CD4-positive, alpha-beta T cell treated with Interleukin-4 for 4 hours (primary cell): ENCODE measurements at places on chromosomes 1 and 21.

DNA sequence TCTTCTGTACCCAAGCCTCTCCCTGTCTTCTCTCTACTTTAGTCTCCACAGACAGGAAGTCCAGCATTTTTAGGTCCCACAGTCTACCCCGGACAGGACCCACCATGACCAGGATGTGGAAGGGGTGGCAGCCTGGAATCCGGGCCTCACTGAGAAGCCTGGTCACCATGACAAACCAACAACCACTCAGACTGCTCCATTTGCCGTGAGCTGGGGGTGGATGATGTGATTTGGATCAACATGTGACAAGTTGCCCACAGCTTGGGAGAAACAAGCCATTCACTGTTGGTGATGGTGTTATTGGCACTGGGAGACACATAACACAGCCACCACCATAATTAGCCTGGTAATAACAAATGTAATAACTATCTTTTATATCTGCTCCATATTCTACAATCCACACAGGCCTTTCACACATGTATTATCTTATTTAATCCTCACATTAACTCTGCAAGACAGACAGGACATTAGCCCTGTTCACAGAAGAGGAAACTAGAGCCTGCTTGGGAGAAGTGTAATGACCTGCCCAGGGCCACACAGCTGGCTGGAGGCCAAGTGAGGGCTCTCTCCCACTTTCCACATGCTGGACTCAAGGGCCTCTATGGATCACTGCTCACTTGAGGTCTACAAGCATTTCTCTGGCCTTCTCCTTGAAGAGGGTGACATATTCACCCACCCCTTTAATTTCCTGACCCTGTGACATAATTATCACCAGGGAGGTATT is 22.9 kb downstream of the MEF2D start:
- DNase-seq, result no peak

DNA sequence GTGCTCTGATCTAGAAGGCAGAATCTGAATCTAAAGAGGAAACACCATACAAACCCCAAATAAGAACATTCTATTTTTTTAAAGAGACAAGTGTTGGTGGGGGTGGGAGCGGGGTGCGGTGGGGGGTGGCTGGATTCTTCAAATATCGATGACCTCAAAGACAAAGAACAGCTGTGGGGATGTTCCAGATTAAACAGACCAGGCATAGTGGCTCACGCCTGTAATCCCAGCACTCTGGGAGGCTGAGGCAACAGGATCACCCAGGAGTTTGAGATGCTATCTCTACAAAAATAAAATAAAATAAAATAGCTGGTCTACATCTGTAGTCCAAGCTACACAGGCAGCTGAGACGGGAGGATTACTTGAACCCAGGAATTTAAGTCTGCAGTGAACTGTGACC is 5.0 kb downstream of the ATP1A4 start:
- DNase-seq, result no peak

- DNase-seq, result no peak
Measured at GRCh38 chr1:113396585-113396984, 6.3 kb downstream of the MAGI3 start.

- DNase-seq, result no peak
Measured at GRCh38 chr1:62951428-62951827, 167.5 kb downstream of the ATG4C start.

DNA sequence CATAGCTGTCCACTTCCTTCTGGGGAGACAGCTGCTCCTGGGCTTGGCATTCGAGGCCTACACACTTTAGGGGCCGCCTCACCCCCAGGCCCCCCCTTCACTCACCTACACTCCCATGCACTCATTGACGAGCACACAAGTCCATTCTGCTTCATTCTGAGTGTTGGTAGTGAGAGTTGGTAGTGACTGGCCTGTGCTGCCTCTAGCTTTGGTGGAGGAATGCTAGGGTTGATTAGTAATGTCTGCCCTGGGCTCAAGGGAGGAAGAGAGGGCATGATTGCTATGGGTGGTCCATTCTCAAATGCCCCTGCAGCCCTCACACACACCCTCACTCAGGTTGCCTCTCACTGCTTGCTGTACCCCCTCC is 30.4 kb downstream of the TRIM11 start:
- DNase-seq, result no peak

- DNase-seq, result no peak
Measured at GRCh38 chr21:30408782-30409494, 13.1 kb downstream of the KRTAP13-1 start.

DNA sequence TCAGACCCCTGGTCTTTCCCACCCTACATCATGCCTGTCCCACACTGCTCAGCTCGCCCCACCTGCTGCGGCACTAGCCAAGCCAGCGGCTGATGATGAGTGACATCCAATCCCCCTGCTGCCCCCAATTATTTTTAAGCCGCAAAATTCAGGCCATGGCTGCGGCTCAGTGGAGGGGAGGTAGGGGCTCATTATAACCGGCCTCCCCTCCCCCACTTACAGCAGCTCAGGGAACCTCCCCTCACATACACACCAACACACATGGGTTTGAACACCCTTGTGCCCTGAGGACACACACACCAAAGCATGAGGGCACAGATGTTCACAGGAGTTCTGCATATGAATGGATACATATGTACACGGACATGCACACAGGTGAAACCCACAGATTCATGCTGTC is 5.3 kb downstream of the ADGRB2 start:
- no peak for DNase-seq

DNA sequence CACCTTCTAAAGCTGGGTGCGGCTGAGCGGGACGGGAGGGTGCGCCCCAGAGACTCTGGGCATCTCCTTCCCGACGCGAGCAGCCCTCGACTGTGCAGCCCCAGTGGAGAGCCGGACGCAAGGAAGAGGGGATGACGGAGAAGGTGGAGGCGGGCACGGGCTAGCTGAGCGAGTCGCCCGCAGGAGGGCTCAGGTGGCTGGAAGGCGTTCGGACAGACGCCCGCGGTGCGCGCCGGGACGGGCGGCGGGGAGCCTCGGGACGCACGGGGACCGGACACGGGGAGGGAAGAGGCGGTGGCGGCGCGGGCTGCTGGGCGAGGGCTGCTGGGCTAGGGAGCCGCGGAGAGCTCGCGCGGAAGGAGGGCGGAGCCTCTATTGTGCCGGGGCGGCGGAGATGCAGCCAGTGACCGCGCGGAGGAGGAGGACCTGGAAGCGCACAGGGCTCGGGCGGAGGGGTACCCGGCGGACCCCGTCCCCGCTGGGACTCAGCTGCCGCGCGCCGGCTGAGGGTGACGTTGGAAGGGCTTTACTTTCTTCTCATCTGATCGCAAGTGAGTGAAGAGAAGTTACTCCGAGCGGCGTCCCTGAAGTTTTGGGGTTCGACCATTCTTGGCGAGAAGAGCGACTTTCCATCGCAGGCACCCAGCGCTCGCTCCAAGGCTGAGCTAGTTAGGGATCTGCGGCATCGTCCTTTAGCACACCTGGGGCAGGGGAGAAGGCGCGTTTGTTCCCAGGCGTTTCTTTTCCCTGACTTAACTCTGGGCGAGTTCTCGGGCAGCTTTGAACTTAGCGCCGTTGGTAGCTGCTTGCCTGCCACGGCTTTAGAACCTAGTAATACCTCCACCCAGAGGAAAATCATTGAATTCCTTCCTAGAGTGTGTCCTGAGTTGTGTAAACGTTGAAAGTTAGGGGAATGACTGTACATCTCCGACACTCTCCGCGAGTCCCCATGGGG is at the start of gene OLFML2B:
TSS of gene OLFML2B (minus strand) at position 323 of the 955 bp plus-strand sequence. CDS start 439 bp downstream, outside the sequence.
- peak; percentile 17 for DNase-seq

- DNase-seq, result no peak
Measured at GRCh38 chr1:1907098-1907736, 7.8 kb upstream of the CALML6 start.

- DNase-seq, result no peak
Measured at GRCh38 chr1:199269241-199269640, 630.4 kb downstream of the PTPRC start.

DNA sequence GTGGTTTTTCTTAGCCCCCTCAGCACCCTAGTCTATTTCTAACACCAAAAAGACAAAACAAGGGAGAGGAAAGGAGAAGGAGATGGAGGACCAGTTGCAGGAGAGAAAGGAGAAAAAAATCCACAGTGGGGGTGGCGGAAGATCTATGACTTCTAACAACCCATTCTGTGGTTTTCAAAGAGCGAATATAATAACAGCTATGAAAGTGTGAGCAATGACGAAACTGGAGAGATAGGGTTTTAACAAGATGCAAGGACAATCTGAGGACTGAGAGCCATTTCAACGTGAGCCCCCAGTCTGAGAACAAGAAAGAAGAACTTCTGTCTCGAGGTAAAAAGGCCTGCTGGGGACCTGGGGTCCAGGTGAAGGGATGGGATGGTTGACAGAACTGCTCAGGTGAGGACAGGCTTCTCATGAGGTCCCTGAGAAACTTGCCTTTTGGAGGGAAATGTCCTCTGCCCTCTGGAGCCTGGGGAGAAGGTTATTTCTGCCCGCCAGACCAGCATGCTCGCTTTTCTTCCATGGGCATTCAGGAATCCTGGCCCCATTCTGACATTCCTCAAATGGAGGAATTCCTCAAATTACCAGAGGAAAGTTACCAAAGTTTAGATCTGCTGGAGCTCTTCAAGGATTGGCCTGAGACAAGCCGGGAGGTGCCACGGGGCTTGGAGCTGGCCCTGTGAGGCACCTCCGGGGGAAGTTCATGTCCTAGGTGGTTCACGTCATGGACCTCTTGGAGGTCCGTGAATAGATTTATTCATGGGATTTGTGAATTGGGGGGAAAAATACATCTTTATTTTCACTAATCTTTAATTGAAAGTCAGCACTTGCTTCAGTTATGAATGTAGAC is at the start of gene CD160:
TSS of gene CD160 (plus strand) at position 270 of the 850 bp plus-strand sequence. CDS start 8,829 bp downstream, outside the sequence.
- DNase-seq, result peak; percentile 10

GRCh38 chr21:15730484-15731242 is 881 bp downstream of the USP25 start:
- DNase-seq, result peak; percentile 14

DNA sequence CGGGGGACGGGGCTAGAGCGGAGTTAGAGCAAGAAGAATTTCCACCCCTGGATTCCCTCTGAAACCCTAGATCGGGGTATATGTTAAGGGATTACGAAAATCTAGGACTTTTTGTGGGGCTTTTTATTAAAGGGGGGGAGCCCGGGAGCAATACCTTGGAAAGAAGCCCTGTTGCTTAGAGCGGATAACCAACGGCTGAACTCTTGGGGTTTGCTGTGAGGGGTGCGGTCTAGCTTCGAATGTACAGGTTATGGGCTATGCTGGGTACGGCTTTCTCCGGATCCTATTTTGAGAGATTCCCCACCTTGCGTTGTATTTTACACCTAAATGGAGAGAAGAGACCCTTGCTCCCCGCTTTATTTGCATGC is 626 bp downstream of the DYRK3 start:
- DNase-seq, result no peak

DNA sequence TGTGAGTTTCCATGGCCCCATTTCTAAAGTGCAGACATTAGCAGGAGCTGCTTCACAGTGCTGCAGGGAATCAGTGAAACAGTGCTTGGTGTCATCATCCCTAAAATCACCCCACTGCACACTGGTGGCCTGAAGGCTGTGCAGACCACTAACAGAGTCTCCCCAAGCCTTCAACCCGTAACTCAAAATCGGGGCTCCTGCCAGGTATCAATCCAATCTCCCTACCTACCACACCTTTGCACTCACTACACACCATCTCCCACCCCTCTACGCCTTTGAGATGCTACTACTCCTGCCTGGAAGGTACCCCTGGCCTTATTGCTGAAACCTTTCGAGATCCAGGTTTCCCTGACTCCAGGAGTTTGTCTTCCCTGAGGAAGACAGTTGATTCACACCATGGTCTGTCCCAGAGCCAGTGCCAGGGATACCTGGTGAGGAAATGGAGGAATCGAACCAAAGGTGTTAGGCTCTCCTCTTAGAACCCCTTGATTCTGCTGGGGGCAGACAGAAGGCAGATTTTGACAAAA is 25.5 kb downstream of the SLC2A1 start:
- DNase-seq, result no peak

GRCh38 chr1:230306169-230306568 is 120.0 kb downstream of the PGBD5 start:
- DNase-seq, result peak; percentile 4

GRCh38 chr21:42781971-42782722 is 97.2 kb downstream of the WDR4 start:
- DNase-seq, result no peak

DNA sequence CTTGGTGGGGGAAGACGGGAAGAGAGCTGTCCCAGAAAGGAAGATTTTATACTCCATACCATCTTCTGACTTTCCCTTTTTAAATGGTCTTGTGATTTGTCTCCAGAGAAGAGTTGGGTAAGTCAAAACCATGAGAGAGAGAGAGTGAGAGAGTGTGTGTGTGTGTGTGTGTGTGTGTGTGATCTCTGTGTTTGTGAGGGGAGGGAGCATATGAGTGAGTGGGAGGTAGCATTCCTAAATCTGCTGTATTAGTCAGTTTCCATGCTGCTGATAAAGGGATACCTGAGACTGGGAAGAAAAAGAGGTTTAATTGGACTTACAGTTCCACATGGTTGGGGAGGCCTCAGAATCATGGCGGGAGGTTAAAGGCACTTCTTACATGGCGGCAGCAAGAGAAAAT is 102.0 kb upstream of the VANGL1 start:
- no peak for DNase-seq

GRCh38 chr1:11071463-11072215 is 11.8 kb upstream of the SRM start:
- DNase-seq, result no peak

DNA sequence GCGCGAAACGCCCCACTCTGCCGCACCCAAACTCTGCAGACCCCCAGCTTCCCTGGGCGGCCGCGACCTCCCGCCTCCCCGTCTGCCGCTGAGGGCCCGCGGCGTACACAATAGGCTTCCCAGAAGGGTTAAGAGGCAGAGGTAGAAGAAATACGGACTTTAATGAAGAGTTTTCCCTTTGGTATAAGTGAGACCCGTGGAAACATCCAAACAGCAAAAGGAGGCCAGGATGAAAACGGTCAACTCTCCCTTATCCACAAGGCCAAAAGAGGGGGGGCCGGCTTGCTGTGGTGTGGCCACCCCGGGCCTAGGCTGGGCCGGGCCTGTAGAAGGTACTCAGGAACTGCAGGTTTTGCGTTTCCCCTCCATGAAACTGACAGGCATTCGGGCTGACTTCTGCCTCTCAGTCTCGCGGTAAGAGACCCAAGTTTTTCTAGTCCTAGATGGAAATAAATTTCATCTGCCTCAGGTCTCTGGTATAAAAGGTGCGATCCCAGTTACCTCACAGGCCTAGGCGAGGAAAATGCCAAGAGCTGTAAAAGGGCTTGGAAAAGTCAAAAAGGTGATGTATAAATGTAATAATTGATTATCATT is 671 bp upstream of the PYGO2 start:
- DNase-seq, result no peak
